ENCODE measurements at places on chromosomes 1 and 21.

DNA sequence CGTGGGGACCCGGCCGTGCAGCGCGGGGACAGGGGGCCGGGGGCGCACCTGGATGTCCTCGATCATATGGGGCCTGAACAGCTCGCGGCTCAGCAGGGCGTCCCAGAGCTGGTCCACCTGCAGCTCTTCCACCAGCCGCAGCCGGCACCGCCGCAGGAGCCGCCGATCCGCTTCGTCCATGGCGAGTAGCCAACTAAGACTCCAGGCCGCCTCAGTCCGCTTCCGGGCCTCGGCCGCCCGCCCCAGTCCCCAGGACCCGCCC is at the start of gene CASP9:
Gene CASP9, minus strand, starts transcription at position 195 of the 262 bp plus-strand sequence. Its CDS starts 15 bp downstream, at position 180.
- DNase-seq = no peak

GRCh38 chr1:41365772-41366454 is 4.7 kb downstream of the FOXO6 start:
- no peak for DNase-seq

DNA sequence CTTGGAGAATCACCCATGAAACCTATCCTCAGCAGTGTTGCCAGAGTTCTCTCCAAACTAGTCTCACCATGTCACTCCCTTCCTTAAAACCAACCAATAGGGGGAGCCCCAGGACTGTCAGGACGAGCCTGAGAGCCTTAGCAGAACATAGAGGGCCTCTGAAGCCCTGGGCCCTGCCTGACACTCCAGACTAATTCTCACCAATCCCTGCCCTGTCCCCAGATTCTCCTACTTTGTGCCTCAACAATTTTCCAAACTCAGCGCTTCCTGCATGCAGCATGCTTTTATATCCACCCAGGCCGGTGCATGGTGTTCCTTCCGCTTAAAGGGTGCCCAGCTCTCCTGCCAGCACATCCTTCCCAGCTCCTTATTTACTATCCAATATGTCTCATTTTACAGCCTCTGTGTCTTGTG is 42.7 kb downstream of the HSD3B1 start:
- no peak for DNase-seq

DNA sequence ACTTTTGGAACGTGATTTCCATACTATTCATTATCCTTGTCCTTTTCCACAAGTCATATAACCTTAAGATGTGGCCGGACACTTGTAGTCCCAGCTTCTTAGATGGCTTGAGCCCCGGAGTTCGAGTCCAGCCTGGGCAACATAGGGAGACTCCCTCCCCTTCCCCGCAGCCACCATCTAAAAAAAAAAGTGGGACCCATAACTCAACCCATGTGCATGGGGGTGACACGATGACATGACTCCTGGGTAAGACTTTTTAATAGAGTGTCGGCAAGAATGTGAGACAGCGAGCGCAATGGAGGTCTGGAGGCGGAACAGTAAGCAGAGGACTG is 25.7 kb downstream of the MIA3 start:
- no peak for DNase-seq

DNA sequence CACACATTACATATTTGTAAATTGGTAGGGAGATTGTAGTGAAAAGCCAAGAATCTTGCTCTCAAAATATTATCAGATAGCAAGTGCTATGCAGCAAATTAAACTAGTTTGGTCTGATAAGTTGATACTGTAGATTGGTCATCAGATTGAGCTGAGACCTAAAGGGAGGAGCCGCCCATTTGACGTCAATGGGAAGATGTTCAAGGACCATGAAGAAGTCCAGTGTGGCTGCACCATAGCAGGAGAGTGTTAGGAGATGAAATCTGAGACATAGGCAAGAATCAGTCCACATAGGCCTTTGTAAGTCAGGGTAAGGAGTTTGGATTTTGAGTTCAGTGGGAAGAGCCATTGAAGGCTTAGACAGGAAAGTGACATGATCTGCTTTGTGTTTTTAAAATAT is 16.3 kb downstream of the ZMPSTE24 start:
- DNase-seq = no peak

GRCh38 chr1:13751985-13752384 is 52.0 kb downstream of the PRDM2 start:
- no peak for DNase-seq

DNA sequence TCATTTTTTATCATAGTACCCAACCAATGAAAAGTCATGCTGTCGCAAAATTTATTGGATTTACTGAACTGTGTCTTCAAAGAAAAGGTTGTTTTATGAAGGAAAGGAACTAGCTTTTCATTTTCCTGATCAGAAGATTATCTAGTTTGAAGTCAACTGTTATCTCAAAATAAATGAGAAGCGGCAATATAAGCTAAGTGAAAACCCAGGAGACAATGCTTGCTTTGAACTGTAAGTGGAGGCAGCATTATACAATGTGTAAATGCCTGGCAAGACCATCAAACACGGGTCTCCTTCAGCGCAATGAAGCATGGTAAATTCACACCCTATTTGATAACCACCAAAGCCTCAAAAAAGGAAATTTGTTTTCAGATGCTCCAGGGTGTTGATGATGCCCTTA is 134.4 kb upstream of the PTBP2 start:
- DNase-seq = no peak

GRCh38 chr1:28898405-28898881 is 15.9 kb upstream of the EPB41 start:
- DNase-seq = no peak
